Type B pancreatic cell (in vitro differentiated cells): ENCODE measurements at places on chromosomes 1 and 21. TPM values are rescaled to one million over a fixed set of nuclear protein-coding genes. Genes with fewer than 3 reads are reported as not detected.

Gene RERE
- total RNA-seq, result 100 and 141 TPM in 2 replicates

GRCh38 chr1:207876131-207876530 lies 34.8 kb downstream of the CD34 start:
- DNase-seq, result no peak

DNA sequence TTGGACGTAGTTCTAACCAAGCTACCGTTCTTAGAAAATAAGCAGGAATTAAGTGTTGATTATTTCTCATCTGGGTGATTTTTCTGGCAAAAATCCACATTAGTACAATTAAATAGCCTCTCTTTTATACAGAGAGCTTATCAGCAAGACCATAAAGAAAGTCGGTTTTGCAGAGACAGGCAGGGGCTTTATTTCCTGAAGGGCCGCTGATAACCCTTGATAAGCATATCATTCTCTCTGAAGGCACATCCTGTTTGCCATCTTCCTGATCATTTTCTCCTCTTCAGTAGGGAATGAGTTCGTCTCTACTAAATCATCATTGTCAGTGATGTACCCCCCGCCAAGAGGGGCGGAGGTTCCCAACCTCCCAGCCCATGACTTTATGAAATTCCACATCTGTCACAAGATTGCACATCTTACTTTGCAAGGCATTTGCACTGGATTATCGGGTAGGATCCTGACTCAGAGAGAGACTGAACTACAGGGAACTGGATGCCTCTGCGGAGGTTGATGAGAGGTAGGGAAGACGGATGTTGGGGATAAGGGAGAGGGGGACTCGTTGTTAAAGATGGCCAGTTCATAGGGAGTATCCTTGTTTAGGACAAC lies 115.7 kb downstream of the KCNJ6 start:
- no peak for DNase-seq

- no peak for DNase-seq
These were observed 28.6 kb upstream of the MAP10 start for GRCh38 chr1:232776526-232777106.

DNA sequence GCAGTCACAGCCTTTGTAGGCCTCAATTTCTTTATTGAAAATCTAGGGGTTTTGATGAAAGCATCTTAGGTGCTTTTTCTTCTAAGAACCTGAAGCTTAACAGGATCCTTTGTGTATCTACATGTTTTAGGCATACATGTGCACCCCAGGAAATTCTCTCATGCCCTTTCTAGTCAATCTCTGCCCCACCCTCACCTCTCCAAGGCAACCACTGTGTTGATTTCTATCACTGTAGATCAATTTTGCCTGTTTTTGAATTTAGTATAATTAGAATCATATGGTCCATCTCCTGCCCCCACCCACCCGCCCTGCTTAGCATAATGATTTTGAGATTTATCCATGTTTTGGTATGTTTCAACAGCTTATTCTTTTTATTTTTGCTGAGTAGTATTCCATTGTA lies 19.4 kb downstream of the VANGL1 start:
- DNase-seq, result no peak

Gene TNFRSF9
- 0.39 and 3.8 TPM in 2 replicates for total RNA-seq

DNA sequence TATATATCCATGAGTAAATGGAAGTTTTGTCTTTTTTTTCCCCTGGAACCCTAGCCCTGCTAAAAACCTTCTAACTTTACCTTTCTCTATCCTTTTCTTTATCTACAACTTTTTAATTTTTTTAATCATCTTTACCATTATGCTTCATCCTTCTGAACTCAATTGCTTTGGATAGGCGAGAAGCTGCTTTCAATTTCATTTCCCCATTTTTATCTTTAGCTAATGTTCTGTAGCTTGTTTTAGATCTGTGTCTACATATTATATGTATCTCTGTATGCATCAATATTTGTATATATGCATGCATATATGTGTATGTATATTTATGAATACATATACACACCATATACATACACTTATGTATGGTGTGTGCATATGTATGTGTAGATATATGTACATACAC lies 57.4 kb downstream of the PTPRC start:
- DNase-seq, result no peak

Gene CD84
- total RNA-seq, result not detected in 2 replicates

Gene SLC41A1
- 11.7 and 25.9 TPM in 2 replicates for total RNA-seq

DNA sequence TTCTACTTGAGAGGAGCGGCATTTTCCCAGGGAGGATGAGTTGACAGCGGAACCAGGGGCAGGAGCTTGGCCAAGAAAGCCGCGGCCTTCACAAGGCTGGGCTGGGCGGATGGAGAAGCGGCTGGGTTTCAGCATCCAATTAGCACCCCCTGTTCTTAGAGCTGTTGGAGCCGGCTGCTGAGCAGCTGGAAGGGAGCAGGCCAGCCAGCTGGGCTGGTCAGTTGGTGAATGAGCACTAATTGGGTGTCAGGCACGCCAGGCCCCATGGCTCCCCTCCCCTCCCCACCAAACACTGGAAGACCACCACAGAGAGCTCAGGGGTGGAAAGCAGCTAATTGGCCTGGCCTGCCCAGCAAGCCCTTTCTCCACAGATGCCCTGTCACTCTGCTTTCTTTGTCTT lies 245.6 kb downstream of the RRAGC start:
- DNase-seq, result no peak
